ENCODE measurements at places on chromosomes 3 and 15.

- no peak for DNase-seq
These were observed 229.1 kb downstream of the EPHB1 start for GRCh38 chr3:135023996-135024658.

DNA sequence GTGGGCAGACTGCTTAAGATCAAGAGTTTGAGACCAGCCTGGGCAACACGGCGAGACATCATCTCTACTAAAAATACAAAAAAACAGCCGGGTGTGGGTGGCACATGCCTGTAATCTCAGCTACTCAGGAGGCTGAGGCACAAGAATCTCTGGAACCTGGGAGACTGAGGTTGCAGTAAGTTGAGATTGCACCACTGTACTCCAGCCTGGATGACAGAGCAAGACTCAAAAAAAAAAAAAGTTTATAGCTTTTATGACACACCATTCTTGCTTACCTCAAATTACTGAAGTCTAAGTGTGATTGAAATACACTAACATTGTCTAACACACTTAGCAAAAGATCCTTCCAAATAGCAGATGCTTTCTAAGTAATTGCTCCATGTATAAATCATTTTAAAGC lies 207.6 kb downstream of the STAG1 start:
- no peak for DNase-seq

- no peak for DNase-seq
These were observed 125.0 kb upstream of the MEF2A start for GRCh38 chr15:99440551-99441443.

GRCh38 chr3:120608506-120608905 lies 12.4 kb downstream of the NDUFB4 start:
- DNase-seq, result no peak

- DNase-seq, result no peak
These were observed 22.0 kb upstream of the CHCHD6 start for GRCh38 chr3:126682009-126682408.

DNA sequence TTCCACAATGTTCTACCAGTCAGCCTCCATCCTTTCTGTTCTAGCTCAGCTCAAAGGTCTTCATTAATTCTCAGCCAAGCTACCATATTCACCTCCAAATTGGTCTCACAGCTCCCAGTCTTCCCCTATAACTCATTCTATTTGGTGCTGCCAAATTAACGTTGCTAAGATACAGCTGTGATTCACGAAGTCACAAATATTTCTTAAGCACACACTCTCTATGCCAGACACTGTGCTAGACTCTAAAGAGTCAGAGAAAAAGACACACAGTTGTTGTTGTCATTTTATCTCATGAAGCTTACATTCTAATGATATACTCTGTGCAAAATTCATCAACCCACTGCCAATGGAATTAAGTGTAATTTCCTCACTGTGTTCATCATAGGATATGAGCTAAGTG lies 102.8 kb downstream of the FRMD5 start:
- DNase-seq, result no peak

DNA sequence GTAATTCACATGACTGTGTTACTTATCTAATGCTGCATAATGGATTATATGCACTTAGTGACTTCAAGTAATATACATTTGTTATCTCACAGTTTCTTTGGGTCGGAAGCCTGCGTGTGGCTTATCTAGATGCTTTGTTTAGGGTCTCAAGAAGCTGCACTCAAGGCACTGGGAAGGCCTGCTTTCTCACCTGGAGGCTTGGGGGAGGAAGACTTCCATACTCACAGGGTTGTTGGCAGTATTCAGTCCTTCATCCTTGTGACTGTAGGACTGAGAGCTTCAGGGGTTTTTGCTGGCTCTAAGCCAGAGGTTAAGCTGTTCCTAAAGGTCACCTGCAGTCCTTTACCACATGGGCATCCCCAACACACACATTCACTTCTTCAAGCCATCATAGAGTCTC lies 22.6 kb downstream of the TAFA4 start:
- no peak for DNase-seq

GRCh38 chr15:70351941-70352774 lies 254.4 kb upstream of the TLE3 start:
- no peak for DNase-seq

- no peak for DNase-seq
These were observed 2.0 kb upstream of the JMJD7 start for GRCh38 chr15:41825572-41826535.

DNA sequence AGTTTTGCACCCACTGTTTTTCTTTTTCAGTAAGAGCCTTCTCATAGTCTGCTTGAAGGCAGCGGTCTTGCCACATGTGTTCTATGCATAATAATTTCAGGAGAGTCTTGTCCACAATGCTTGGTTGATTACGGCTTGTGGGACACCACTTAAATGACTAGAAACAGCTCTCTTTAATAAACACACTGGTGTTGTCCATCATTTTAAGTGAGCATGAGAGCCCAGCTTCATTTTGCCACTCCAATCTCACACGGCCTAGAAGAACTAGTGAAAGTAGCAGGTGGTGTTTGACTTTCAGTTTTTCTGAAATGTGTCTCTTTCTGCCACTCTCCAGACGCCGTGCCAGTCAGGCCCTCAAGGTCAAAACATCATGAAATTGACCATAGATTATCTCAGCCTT lies 292.1 kb downstream of the LPP start:
- DNase-seq, result no peak

- no peak for DNase-seq
These were observed 602 bp upstream of the SLTM start for GRCh38 chr15:58934114-58934447.

- DNase-seq, result no peak
These were observed 36.2 kb downstream of the RBPMS2 start for GRCh38 chr15:64739156-64739555.

DNA sequence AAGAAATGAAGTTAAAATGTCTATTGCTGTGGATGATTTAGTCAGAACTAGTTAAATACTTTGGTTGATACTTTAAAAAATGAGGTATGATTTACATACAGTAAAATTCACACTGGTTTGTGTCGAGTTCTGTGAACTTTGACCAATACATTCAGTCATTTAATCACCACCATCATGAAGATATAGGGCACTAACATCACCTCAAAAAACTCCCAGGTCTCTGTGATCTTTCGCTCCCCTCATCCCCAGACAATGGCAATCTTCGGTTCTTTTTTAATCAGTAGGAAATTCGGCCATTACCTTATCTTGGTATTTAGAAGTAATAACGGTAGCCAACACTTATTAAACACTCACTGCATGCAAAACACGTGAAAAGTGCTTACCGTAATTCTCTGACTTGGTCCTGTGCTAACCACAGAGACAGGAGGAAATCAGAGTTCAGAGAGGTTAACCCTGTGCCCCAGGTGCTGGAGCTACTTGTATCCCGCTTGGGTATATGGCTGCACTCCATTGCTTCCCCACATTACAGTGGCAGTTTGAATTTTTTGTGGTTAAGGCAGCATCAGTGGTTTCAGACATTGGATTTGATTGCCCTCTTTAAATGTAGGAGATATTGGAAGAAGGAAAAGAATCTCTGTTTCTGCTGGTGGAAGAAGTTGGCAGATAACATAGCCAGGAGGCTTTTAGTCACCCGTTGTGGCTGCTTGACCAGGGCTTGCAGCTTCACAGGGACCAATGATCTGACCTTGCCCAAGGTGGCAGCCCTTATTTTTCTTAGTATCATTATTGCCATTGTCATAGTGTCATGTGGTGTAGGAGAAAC lies 4.2 kb downstream of the PLCL2 start:
- no peak for DNase-seq

DNA sequence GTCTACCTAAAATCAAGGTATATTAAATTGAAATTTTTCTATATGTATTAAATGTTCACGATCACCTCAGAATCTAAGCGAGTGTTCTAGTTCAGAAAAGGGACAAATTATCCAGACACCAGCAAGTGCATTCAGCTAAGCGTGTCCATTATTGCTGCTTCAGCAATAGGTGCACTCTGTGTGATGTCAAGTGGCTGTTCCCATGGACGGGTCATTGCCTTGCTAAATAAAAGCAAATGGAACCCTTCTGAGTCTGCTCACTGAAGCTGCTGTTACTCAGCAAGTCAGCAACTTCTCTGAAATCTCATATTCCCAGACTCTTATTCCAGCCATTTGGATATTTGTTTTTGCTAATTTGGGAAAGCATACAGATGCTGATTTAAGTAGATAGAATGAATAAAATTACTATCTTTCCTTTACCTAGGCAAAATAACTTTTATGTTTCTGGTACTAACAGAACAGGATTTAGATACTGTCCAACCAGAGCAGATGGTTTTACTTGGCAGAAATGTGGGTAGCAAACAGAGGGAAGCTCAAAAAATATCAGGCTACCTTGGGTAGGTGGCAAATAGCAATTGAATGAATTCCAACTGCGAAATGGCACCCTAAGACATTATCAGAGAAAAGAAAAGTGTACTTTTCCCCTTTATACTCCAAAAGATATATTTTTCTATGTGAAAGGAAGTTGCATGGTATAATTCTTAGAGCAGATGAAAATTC lies 407.0 kb downstream of the GAP43 start:
- DNase-seq, result no peak

GRCh38 chr15:87896936-87897335 lies 359.6 kb downstream of the NTRK3 start:
- DNase-seq, result no peak

DNA sequence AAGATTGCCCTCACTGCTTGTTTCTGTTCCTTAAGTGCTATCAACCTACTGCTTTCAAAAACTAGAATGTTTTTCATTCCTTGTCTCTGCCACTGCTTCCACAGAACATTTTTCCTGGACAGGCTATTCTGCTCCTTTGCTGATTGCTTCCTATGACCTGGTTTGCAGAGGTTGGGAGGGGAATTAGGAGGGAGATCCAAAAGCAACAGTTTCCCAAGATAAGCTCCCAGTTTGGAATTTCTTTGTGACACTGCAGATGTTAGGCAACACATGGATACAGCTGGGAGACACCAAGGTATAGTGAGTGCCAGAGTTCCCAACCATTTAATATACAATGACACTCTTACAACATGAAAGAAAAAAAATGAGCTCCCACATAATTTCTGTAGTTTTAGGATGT lies 1036.5 kb downstream of the ROBO2 start:
- no peak for DNase-seq

All from HEK293T (cell line).